ENCODE measurements at places on chromosomes 5 and 9. TPM values are rescaled to one million over a fixed set of nuclear protein-coding genes. Genes with fewer than 3 reads are reported as not detected.

GRCh38 chr9:138077126-138077525 is 199.5 kb downstream of the CACNA1B start:
- no peak for DNase-seq

GRCh38 chr5:88390096-88390441 is 121.4 kb upstream of the TMEM161B start:
- DNase-seq: no peak

DNA sequence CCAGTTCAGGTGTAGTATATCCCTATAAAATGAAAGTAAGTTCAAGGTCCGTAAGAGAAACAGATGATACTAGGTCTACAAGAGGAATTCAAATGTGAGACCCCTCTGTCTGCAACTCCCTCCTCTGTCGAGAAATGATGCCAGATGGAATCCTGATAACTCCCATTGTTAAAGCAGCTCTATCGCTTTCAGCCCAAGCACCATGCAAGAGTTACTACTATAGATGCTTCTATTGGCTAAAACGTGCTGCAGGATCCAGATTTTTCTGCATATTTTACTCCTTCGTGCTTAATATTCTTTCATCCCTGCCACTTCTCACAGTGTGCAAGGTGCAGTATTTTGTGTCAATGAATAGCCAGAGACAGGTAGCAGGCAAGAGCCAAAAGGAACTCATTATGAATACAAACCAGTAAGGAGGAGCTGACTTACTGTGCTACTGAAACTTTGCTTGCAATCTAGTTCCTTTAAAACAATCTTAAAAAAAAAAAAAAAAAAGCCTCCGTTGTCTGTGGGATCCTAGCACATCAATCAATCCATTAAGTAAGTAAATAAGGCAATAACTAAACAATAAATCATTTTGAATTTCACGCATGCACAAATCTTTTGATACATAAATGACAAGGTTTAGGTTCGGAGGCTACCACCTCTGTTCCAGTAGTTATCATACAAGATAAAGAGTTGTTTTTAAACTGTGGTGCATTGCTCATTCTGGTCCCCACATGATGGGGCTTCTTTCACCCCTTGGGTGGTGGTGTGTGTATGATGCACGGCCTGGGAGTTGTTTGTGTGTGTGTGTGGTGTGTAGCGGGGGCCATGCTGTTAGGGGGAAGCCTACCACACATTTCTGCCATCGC is 151.1 kb upstream of the MPDZ start:
- no peak for DNase-seq

- no peak for DNase-seq
Observed at GRCh38 chr5:44568519-44568918, 179.3 kb upstream of the FGF10 start.

The SLC4A9 gene
- 0.35 TPM for total RNA-seq

The C5 gene
- total RNA-seq: 14.9 TPM

The IFNA21 gene
- not detected for total RNA-seq

The SEMA5A gene
- 27.4 TPM for total RNA-seq
